ENCODE measurements at places on chromosomes 1 and 21.

- DNase-seq = no peak
Measured at GRCh38 chr1:77016386-77016985, 149.2 kb downstream of the ST6GALNAC5 start.

- no peak for DNase-seq
Measured at GRCh38 chr21:15001857-15002606, 62.8 kb downstream of the NRIP1 start.

DNA sequence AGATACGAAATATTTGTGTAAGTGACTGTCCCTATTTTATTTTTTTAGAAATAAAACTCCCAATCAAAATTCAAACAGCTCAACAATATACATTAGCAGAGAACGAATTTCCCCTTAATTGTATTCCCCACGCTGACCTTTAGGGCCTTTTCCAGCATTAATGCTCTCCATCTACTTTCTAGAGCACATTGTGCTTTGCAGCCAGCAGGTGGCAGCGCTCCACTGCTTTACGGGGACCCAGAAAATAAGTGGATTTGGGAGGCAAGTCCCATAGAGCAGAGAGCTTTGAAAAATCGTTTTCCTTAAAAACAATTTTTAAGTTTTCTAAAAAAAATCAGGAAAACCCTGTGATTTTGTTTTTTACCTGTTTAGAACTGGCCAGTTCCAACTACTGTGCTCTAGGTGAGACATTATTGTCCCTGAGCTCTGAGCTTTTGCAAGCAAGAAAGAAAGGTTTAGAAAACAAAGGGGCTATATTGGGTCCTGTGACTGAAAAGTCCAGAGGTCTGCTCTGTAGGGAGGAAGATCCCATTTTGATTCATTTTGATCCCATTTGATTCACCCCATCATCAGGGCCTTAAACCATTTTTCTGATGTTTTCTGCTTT, 144.4 kb upstream of the ZNF644 start:
- DNase-seq = peak; percentile 24

- DNase-seq = no peak
Measured at GRCh38 chr1:245166471-245166885, 11.7 kb downstream of the KIF26B start.

GRCh38 chr1:245094092-245094491, 60.7 kb upstream of the KIF26B start:
- no peak for DNase-seq

DNA sequence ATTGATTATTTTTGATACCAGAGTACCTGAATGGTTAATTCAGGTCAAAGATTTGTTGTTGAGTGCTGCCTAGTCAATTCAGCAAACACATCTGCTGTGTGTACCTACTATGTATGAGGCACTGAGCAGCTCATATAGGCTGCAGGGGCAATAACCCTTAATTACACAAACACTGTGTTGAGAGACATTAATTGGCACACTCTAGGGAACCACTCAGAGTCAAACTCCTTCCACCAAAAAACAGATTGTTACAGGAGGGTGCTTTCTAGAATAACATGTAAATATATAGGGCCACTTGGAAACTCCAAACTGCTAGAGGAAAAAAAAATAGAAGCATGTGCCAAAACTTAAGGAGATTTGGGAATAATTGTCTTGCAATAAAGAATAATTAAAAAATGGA, 31.3 kb downstream of the UBE2U start:
- no peak for DNase-seq

DNA sequence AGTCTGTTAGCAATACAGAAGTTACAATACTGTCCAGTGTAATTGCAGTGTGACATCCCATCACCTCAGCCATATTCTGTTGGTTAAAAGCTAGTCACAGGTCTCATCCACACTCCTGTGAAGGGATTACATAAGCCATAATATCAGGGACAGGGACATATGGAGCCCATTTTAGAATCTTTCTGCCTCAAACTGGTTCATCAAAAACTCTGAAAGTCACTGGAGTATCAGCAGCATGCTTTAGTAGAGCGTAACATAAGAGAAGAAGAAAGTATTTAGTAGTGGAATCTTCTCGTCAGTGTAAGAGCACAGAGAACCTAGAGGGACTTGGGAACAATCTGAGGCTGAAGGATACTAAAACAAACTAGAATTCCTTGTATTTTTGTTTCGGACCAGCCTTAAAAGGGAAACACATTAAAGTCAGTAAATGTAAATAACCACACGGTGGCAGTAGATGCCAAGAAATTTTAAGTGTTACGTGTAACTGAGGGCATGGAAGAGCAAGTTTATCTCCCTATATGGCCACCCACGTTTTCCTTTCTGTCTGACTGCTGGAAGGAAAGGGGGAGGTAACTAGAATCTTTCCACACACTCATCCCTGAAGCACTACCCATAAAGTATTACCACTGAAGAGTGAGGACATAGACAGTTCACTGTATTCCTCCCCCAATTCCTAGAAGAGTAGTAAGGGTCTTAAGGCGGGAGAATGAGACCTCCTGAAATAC, 41.6 kb upstream of the AGL start:
- no peak for DNase-seq

GRCh38 chr1:117014209-117014608, 12.6 kb downstream of the CD101 start:
- DNase-seq = no peak

DNA sequence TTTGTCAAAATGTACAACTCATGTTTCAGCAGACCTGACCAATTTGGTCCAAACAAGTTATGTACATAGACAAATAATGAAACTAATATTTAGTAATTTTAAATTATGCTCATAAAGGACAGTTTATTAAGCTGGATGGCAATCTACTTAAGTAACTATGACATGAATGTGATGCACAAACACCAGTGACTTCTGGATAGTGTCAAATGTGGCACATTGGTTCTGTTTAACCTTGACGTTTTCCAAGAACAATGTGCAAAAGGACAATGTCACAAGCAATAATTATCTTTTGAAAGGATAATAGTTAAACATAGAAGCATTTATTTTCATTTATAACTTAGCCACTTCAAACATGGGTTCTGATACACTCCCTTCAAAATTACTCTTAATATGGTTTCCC, 80.0 kb downstream of the TRIM33 start:
- DNase-seq = no peak

- no peak for DNase-seq
Measured at GRCh38 chr1:204045430-204045829, 27.5 kb upstream of the SOX13 start.

DNA sequence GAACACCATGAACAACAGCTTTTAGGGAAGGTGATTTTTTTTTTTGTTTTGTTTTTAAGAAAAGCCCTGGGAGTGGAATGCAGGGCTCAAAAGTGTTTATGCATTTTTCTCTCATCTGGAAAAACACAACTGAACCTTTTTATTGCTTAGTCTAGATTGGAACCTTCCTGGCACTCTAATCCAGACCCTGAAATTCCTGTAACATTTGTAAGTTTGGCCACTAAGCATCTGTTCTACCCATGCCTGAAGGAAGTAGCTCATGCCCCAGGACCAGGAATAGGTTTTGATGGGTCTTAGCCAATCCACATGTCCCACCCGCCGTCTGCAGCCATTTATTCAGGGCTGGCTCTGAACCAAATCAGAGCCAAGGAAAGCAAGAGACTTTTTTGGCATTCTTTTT, 39.7 kb upstream of the SLC2A1 start:
- no peak for DNase-seq

GRCh38 chr1:153680120-153680403, 1.6 kb downstream of the NPR1 start:
- DNase-seq = no peak

DNA sequence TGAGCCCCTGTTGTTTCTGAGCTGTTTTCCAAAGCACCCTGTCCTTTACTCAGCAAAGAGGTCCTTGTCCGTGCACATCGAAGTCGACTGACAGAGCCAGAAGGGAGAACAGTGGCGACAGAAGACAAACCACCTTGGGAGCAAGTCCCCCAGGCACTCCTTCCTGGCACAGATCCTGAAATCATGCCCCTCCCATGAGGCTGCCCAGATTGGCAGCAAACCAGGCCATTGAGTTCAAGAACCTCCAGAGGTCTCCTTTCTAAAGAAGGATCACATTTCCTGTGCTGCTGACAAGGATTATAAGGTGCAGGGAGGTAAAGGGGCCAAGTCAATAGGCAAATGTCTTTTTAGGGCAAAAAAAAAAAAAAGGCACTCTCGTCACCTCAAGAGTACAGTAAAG, 84.7 kb upstream of the HIVEP3 start:
- no peak for DNase-seq

- DNase-seq = no peak
Measured at GRCh38 chr1:219813294-219813693, 115.1 kb downstream of the SLC30A10 start.

- no peak for DNase-seq
Measured at GRCh38 chr1:171110621-171111326, 20.1 kb downstream of the FMO3 start.

- no peak for DNase-seq
Measured at GRCh38 chr1:11693917-11694316, 2.4 kb downstream of the DRAXIN start.

GRCh38 chr1:172629170-172629569, 29.7 kb upstream of the FASLG start:
- DNase-seq = no peak

- DNase-seq = no peak
Measured at GRCh38 chr1:6546326-6546725, 8.0 kb downstream of the NOL9 start.

DNA sequence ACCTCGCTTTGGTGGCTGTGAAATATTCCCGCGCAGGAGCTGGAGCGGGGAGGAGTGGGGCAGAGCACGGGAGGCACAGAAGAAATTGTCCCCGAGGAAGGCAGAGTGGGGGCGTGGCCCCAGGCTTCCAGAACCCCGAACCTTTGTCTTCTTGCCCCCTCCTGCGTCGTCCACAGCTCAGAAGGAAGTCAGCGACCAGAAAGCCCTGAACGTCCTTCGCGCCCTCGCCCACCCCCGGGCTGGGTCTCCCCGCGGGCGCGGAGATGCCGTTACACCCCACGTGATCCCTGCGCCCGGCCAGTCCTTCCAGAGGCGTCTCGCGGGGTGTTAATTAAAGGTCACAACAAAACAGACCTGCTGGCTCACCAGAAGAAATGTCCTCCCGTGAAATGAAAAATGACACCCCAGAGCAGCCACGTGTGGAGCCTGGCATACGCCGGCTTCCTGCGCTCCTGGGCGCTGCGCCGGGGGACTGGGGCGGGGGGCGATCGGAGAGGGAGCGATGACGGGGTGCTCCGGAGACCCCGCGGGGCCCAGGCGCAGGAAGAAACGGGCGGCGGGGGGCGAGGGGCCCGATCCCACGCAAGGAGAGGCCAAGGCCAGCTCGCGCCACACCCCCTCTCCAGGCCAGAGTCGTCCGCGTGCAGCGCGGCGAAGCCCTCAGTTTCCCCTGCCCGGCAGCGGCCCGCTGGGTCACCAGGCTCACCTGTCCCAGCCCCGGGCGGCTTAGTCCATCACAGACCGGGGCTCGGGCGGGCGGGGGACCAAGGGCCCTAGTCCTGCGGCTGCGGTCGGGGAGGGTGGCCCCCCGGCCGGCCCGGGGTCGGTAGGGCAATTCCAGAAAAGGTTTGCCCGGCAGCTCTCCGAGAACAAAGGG, 995 bp upstream of the KIF26B start:
- DNase-seq = no peak

GRCh38 chr1:192568063-192568462, 7.5 kb upstream of the RGS1 start:
- no peak for DNase-seq

GRCh38 chr1:151716771-151717631, at the start of gene CELF3:
CELF3 (minus strand) TSS chr1:151716803; CDS start chr1:151716020, 783 bp downstream.
- DNase-seq = no peak

DNA sequence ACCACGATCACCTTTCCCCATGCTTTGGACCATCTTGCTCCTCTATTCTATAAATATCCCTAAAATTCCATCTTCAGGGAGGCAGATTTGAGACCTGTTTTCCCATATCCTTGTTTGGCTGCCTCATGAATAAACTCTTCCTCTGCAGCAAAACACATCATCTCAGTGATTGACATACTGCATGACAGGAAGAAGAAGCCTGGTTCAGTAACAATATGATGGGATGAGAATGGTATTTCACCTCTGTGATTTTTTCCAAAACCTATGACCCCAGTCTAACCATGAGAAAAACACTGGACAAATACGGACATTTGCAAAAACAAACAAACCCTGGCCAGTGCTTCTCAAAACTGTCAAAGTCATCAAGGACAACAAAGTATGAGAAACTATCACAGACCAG, 53.8 kb upstream of the ZSWIM5 start:
- DNase-seq = no peak

- no peak for DNase-seq
Measured at GRCh38 chr1:1430114-1430982, 5.1 kb upstream of the VWA1 start.

DNA sequence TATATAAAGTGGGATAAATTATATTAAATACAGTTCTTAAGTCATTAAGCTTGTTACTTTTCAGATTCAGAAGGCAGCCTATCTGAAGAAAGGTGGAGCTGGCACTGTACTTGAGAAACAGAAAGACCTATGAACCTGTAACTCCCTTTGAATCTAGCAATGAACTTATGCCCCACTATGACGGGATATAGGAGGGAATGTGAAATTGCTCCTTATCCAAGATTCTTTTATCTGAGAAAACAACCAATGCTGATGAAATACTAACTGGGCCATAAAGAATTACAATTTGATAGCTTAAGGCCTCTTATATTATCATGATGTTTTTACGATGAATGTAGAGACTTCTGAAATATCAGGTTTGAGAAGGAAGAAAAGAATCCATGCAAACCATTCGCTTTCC, 50.1 kb downstream of the ATP1B1 start:
- no peak for DNase-seq

- DNase-seq = no peak
Measured at GRCh38 chr1:30889511-30889910, 19.0 kb downstream of the SDC3 start.

- no peak for DNase-seq
Measured at GRCh38 chr1:111190931-111191451, 9.5 kb downstream of the DENND2D start.

DNA sequence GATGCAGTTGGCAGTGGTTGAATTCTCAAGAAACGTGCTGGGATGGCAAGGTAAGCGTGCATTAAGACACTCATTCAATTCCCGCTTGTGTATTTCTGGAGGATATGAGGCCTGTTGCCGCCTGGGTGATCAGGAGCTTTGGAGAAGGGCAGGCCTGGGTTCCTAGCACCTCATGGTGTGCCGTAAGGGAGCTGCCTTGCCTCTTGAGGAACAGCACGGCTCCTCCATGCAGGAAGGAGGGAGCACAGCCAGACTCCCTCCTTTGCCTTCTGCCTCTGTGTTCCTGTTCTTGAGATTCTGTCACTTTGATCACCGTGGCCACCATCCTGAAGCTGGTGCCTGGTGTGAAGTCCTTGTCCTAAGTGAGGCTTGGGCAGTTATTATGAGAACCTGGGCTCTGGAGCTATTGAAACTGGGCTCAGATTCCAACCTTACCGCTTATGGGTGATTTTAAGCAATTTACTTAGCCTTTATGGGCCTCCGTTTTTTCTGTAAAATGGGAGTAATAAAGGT, 18.3 kb downstream of the SLFNL1 start:
- no peak for DNase-seq

GRCh38 chr1:2049718-2050431, at the start of gene PRKCZ:
PRKCZ (plus strand) TSS chr1:2050411; CDS start chr1:2050631, 220 bp downstream.
- peak; percentile 97 for DNase-seq
